ENCODE measurements at places on chromosomes 11 and 22. TPM values are rescaled to one million over a fixed set of nuclear protein-coding genes. Genes with fewer than 3 reads are reported as not detected.

SCT gene
- not detected for total RNA-seq

PAX6 gene
- total RNA-seq = not detected

WBP2NL gene
- total RNA-seq = 0.16 TPM

RIC8A gene
- 51.9 TPM for total RNA-seq

APOL6 gene
- total RNA-seq = 4.7 TPM

NXPE1 gene
- not detected for total RNA-seq

XKR3 gene
- not detected for total RNA-seq

FAM83F gene
- total RNA-seq = 4.9 TPM

ST14 gene
- total RNA-seq = 1.8 TPM

NRGN gene
- 3.6 TPM for total RNA-seq

RASD2 gene
- total RNA-seq = 9.4 TPM

KCNK4 gene
- total RNA-seq = not detected

MOGAT2 gene
- 0.13 TPM for total RNA-seq

PRR33 gene
- 5.8 TPM for total RNA-seq

KIF18A gene
- 0.16 TPM for total RNA-seq

TEX12 gene
- not detected for total RNA-seq

CTTN gene
- total RNA-seq = 156 TPM

LMO2 gene
- 9.1 TPM for total RNA-seq

B4GALNT4 gene
- 0.94 TPM for total RNA-seq

VSIG2 gene
- total RNA-seq = 1.2 TPM

RASGRP2 gene
- 38.4 TPM for total RNA-seq

PTS gene
- total RNA-seq = 28.7 TPM

TYR gene
- not detected for total RNA-seq

HEPN1 gene
- total RNA-seq = not detected

SHANK3 gene
- total RNA-seq = 19.3 TPM

FGF19 gene
- total RNA-seq = not detected

ARSA gene
- 19.1 TPM for total RNA-seq

SEZ6L gene
- 0.11 TPM for total RNA-seq

MMP27 gene
- total RNA-seq = not detected

LYVE1 gene
- 77.2 TPM for total RNA-seq

MMP12 gene
- not detected for total RNA-seq

ANAPC15 gene
- 43.5 TPM for total RNA-seq

SLC25A45 gene
- 5.3 TPM for total RNA-seq

XNDC1N gene
- 2.7 TPM for total RNA-seq

EEF1G gene
- 794 TPM for total RNA-seq

Data from Right ventricle myocardium superior (tissue), 1 donor.